NCI-H187 treated with DMSO at 0.1 percent for 48 hours (cell line): ENCODE measurements at places on chromosomes 6 and 20.

DNA sequence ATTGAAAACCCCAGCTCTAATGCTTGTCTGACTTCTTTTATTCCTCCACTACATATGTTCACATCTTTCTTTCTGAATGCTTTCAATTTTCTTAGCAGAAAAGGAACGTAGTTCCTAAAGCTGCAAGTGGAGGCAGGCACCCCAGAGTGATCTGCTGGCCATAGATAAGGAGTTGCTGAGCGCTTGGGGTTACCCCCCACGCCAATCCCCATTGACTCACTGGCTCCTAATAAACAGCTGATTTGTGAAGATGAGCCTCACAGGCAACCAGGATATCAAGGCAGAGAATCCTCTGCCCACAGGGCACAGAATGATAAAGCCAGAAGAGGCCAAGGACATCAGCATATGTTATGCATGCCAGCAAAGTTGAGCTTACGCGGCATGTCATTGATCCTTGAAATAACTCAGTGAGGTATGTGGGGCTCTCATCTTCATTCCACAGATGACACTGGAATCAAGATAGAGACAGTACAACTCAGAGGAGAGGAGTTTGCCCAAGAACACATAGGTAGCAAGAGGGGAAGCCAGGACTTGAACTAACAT is 129.1 kb upstream of the PTPRT start:
- no peak for DNase-seq

GRCh38 chr6:80547827-80548226 is 441.4 kb downstream of the BCKDHB start:
- DNase-seq, result no peak

GRCh38 chr6:105424175-105424783 is 21.4 kb upstream of the PREP start:
- no peak for DNase-seq

DNA sequence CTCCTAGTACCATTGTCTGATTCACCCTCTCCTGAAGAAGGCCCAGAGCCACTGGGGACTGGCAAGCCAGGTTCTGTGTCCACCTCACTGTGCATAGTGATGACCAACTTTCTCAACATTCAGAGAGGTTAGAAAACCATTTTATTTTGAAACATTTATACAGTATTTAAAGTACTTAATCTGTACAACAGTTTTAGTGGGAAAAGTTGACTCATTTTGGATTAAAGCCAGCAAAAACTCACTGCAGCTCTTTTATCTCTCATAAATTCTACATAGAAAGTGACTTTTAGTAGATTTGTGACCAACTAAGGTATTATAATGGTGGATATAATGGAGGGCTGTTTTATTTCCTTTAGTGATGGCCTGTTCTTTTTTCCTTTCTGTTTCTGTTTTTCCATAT is 9.7 kb downstream of the TULP4 start:
- DNase-seq, result no peak

DNA sequence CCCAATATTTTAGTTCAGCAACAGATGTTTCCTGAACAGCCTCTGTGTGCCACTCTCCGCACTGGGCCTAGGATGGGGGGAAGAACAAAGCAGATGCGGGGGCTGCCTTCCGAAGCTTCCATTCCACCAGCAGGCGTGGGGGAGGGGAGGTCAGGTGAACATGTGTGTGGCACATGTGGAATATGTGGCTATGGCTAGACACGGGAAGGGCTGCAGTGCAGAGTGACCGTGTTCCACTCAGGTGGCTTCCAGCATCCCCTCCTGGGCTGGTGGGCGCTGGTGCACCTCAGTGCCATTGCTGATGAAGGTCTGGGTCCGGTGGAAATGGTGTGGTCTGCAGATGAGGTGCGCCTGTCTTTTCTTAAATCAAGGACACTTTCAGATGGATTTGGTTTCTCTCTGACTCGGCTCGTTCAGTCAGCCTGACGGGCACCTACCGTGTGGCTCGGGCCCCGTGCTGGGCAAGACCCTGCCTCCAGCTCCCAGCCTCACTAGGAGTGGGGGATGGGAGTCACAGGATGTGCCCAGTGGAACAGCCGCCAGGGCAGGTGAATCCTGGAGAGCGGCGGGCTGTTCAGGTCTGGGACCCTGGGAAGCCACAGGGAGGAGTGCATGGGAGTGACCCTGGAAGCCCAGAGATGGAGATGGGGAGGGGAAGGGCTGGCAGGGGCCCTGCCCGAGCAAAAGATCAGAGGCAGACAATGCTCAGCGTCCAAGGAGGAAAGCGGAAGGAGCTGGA is 111.0 kb downstream of the SYCP2 start:
- no peak for DNase-seq
